Smooth muscle cell of the pulmonary artery (primary cell): ENCODE measurements at places on chromosomes 1 and 21. TPM values are rescaled to one million over a fixed set of nuclear protein-coding genes. Genes with fewer than 3 reads are reported as not detected.

Gene RNF186
- total RNA-seq = not detected in 2 replicates

Gene NBPF11
- total RNA-seq = 4.4 and 9.0 TPM in 2 replicates

Gene SLC22A15
- total RNA-seq = 4.9 and 5.0 TPM in 2 replicates

Gene SPRR2F
- not detected in 2 replicates for total RNA-seq

Gene TRIM46
- 5.2 and 12.0 TPM in 2 replicates for total RNA-seq

Gene KRTAP11-1
- total RNA-seq = not detected in 2 replicates

Gene SMCP
- total RNA-seq = not detected in 2 replicates

Gene CCDC190
- total RNA-seq = 1.3 and 1.8 TPM in 2 replicates

Gene GBP3
- total RNA-seq = 12.1 and 19.3 TPM in 2 replicates
